Fibroblast of skin of abdomen (primary cell): ENCODE measurements at places on chromosomes 1 and 21.

DNA sequence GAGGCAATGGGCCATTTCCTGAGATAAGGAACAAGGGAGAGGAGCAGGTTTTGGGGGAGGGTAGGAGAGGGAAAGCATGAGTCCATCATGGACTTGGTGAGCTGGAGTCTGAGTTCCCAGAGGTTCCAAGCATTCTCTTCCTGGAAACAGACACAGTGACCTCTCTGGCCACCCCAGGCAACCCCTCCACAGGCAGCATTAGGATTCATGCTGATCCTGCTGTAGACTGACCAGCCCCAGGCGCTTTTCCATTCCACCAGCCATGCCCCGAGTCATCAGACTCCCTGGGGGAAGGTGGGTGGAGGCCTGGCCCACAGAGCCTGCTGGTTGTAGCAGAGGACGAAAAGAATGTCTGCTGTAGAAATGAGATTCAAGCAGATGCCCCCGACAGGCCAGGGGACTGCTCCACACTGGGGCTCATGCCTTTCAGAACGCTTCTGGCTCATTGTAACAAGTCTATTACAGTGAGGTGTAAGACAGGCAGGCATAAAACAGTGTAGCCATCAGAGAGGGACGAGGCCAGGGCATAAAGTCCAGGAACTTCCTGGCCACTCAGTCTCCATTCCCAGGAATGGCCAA, 52.2 kb downstream of the KCND3 start:
- no peak for DNase-seq

DNA sequence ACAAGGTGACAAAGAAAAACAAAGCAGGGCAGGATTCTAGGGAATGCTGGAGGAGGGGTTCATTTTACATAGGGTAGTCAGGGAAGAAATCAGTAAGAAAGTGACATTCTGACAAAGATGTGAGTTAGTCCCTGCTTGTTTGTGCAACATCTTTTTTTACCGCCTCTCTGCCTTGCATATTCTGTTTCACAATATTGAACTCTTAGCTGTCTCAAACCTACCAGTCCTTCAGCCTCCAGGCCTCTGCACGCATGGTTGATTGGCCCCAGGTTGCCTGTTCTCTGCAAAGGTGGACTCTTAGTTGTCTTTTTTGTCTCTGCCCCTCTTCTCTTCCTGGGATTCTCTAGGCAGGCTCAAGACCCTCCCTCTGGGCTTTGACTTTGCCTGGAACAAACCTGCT, 152.2 kb upstream of the RUNX1 start:
- DNase-seq: no peak

DNA sequence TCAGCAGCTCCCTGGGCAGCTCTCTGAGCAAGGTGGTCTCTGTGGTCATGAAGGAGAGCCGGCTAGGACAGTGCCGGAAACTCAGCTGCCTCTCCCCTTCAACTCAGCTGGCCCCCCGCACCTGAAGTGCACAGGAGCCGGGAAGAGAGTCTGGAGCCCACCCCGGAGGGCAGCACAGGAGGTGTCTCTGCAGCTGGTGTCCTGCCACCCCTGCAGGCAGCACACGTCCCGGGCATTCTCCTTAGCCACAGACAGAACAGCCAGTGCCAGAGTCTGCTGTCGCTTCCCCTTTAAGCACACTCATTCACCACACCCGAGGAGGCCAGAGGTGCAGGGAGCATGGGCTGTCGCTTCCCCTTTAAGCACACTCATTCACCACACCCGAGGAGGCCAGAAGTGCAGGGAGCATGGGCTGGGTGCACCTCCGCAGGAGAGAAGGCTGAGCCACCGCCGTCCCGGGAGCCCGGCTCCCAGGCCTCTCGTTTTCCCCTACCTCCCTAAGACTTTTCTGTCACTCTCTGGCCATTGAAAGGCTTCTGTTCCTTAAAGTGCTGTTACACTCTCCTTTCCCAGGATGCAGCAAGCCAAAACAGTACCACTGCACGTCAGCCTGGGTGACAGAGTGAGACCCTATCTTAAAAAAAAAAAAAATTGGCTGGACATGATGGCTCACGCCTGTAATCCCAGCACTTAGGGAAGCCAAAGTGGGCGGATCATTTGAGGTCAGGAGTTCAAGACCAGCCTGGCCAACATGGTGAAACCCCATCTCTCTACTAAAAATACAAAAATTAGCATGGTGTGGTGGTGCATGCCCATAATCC, 16.9 kb upstream of the SAMD11 start:
- peak; percentile 48 for DNase-seq

- no peak for DNase-seq
Measured at GRCh38 chr1:235266325-235266724, 61.7 kb downstream of the ARID4B start.

DNA sequence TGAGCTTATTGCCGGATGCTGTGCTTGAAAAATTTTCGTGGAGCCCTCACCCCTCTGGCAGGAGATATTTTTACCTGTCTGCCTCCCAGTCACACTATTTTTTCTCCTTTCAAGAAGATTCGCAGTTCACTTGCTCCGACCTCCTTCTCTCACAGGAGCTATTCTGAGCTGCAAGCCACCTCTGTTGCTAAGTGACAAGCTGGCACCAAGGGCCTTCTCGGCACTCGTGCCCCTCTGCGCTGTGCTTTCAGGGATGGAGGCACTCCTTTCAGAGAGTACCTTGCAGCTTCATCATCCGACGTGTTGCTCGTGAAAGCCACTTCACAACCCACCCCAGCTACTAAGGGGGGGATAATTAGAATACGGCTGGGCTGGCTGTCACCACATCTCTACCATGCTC, 11.6 kb downstream of the SLC6A17 start:
- DNase-seq: no peak

DNA sequence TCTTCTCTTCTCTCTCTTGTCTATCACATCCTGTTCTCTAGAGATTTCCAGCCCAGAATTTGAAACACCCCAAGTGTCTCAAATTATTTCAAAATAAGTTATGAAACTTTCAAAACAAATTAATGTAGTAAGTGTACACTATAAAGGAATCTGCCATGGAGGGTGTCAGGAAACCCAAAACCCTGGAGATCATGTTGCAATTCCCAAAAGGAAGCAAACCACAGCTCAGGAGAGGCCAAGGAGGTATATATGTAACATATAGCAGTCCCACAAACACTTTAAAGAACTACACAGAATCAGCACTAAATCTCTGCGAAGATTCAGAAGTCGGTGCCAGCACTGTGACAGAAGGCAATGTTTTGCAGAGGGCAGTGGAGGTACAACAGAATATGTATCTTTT, 26.6 kb downstream of the PTPN14 start:
- DNase-seq: peak; percentile 57

- DNase-seq: no peak
Measured at GRCh38 chr1:47814612-47815395, 182.4 kb downstream of the TRABD2B start.

DNA sequence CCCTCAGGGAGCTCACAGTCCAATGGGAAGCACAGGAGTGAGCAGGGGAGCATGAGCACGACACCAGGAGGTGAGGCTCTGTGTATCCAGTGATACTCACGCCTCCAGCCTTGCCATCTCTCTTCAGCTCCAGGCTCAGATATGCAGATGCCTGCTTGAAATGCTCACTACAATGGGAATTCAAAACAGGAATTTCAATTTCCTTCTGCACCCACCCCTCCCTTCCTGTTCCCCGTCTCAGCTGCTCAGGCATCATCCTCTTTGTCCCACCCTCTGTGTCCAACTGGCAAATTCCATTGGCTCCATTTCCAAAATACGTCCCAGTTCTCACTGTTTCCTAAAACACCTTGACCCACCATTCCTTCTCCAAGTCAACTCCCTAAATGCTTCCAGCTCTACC, 58.9 kb downstream of the FBXO2 start:
- DNase-seq: no peak

GRCh38 chr1:99886841-99887240, 36.7 kb downstream of the AGL start:
- DNase-seq: peak; percentile 1

- DNase-seq: peak; percentile 89
Measured at GRCh38 chr1:61448914-61449313, 276.0 kb downstream of the TM2D1 start.

- peak; percentile 10 for DNase-seq
Measured at GRCh38 chr1:24415910-24416665, 486 bp downstream of the NIPAL3 start.

- DNase-seq: peak; percentile 49
Measured at GRCh38 chr1:65395887-65396612, 24.4 kb upstream of the LEPR start.

DNA sequence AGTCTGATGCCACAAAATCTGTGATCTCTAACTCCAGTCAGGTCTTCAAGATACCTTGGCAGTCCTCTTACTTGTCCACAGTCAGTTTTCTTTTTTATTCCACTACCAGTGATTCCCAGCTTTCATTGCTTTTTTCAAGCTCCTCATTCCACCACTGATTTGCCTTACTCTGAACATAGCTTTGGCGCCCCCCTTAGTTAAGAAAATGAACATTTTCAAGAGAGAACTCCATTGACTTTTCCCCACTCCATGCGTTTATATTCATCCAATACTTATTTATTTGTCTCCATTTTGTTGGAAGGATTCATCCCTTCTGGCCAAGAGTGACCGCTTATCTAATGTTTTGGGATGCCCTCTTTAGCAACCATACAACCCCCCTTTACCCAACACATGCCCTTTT, 33.9 kb upstream of the IPO9 start:
- peak; percentile 31 for DNase-seq

- DNase-seq: no peak
Measured at GRCh38 chr1:2953688-2954285, 67.5 kb upstream of the ACTRT2 start.

GRCh38 chr1:116503546-116504307, 67.1 kb downstream of the CD58 start:
- DNase-seq: no peak

GRCh38 chr1:204059970-204060369, 12.9 kb upstream of the SOX13 start:
- no peak for DNase-seq

GRCh38 chr1:219138747-219139146, 34.9 kb upstream of the LYPLAL1 start:
- no peak for DNase-seq

DNA sequence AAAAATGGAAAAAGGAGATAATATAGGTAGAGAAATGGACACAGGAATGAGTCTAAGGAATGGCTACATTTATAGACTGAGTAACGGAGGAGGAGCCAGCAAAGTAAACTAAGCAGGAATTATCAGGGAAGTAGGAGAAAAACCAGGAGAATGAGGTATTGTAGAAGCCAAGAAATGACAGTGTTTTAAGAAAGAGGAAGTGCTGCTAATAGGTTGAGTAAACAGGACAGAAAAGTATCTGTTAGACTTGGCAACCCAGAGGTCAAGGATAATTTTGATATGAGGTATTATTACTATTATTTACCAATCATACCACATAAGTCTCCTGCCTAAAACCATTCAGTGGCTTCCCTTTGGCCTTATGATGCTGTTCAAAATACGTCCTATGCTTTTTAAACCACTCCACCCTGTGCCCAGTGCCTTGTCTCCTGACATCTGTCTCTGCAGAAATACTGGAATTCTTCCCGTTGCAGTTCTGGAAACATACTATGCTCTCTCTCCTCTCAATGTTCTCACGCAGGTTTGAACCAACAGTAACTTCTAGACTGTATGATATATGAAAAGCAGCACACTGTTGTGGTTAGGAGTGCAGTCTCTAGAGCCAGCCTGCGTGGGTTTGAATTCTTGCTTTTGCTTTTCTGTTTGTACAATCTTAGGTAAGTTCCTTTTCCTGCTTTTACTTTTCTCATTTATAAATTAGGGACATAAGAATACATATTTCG, 24.6 kb upstream of the NEK7 start:
- no peak for DNase-seq

- DNase-seq: no peak
Measured at GRCh38 chr1:230875370-230875769, 7.0 kb upstream of the C1orf198 start.

DNA sequence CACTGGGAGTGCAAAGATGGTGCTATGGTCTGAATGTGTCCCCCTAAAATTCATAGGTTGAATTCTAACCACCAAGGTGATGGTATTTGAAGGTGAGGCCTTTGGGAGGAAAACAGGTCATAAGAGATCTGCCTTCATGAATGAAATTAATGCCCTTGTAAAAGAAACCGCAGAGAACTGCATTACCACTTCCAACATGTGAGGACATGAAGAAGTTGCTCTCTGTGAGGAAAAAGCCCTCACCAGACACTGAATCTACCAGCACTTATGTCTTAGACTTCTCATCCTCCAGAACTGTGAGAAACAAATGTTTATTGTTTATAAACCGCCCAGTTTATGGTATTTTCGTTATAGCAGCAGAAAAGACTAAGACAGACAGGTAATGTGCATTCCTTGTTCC, 224.7 kb upstream of the C1orf87 start:
- DNase-seq: no peak

- DNase-seq: peak; percentile 23
Measured at GRCh38 chr1:117346206-117346928, 20.9 kb upstream of the MAN1A2 start.

GRCh38 chr21:38714039-38714817, 91.5 kb upstream of the ETS2 start:
- DNase-seq: peak; percentile 59

DNA sequence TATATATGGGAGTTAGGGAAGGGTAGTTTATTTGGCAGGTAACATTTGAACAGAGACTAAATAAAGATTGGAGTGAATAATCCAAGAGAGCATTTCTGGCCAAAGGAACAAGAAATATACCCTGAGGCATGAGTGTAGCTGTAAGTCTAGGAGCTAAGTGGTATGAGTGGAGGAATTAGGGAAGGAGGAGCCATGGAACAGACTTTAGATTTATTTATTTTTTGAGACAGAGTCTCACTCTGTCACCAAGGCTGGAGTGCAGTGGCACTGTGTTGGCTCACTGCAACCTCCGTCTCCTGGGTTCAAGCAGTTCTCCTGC, 18.4 kb downstream of the CAPZA1 start:
- no peak for DNase-seq

DNA sequence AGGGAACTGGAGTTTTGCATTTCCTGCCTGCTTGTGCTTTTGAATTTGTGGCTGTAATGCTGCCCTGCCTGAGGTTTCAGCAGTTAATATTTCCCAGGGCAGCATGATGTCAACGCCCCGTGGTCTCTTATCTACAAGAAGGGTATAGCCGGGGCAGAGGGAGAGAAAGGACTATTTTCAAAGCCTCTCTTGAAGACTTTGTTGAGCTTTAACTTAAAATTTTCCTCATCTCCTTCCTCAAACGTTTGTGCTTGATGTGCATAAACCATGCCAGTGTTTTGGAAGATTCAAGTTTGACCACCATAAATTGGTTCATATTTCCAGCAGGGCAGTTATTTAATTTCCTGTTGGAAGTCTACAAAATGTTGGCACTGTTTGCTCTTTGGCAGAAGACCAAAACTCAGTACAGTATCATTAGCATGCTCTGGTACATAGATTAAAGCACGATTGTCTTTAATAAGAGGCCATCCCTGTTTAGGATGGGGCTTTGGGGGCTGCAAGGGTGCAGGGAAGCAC, 43.4 kb downstream of the ROR1 start:
- DNase-seq: no peak
